ENCODE measurements at places on chromosomes 7 and 10.

- no peak for DNase-seq
These were observed 1.7 kb downstream of the COL28A1 start for GRCh38 chr7:7533831-7534430.

- no peak for DNase-seq
These were observed 1.4 kb upstream of the DOCK1 start for GRCh38 chr10:126903656-126904360.

DNA sequence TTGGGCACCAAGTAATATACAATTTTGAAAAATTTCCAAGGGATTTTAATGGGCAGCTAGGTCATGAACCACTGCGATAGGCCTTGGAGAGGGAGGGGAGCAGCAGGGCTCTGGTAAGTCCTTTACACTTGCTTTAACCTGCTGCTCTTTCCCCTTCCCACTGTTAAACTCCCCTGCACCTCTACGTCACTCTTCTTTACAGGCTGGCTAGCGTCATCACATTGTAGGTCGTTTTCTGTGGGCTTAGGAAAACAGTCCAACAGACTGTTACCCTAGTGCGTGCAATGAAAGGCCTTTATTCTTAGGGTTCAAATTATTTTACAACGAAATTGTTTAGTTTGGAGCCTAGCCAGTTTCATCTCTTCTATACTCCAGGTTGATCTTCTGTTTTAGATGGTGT lies 235.7 kb downstream of the AUTS2 start:
- DNase-seq: no peak

DNA sequence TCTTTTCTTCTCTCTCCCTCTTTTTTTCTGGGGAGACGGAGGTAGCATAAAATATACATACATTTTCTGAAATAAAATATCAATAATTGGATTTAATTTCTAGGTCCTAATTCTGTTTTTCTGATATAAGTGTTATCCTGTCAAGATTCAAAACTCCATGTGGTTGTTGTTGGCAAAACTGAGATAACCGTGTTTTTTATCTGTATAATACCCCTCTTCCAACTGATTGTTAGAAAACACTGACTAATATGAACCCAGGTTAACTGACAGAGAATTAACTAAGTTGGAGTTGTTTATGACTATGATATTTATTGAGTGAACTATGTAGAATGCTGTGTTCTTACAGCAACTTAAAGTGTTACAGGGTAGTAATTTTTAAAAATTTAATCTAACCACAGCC lies 236.5 kb upstream of the KAT6B start:
- no peak for DNase-seq

GRCh38 chr7:4724648-4725013 lies 42.5 kb downstream of the FOXK1 start:
- no peak for DNase-seq

- no peak for DNase-seq
These were observed 2.2 kb upstream of the GET4 start for GRCh38 chr7:874031-874749.

DNA sequence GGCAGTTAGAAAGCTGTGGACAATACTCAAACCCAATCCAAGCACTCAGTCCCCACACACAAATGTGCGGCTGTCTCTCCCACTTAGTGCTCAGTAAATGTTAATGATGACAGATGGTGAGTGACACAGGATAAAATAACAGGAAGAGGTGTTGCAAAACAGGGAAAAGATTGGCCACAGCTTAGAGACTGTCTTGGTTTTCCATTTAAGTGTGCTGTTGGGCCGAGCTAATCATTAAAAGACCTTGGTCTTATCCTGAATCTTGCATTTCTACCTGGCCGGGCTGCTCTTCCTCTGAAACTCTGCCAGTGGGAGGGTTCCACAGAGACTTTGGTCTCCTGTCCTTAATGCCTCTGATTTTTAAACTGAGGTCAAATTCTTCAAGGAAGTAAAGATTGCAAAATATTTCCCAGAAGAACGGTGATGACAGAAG lies 113.1 kb upstream of the RNF32 start:
- DNase-seq: no peak

- no peak for DNase-seq
These were observed 34.0 kb downstream of the C7orf25 start for GRCh38 chr7:42877862-42878261.

GRCh38 chr7:29160080-29160479 lies 13.7 kb upstream of the CPVL start:
- no peak for DNase-seq

GRCh38 chr7:114656466-114656865 lies 241.9 kb downstream of the FOXP2 start:
- no peak for DNase-seq

- no peak for DNase-seq
These were observed 25.7 kb upstream of the FAM107B start for GRCh38 chr10:14800397-14800796.

DNA sequence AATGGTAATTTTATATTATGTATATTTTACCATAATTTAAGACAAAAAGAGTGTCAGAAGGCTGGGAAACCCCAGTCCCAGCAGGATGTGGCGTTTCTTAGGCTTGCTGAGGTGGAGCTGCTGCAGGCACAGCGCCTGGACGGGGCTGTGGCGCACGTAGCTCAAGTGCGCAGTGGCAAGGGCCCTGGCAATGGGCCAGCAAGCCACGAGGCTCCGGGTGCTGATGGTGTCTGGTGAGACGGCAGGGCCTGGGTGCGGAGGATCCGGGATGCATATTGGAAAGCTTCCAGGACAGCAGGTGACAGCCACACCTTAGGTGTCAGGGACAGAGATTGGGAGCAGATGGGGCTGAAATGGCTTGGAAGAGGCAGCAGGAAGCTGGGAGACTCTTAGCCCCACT lies 37.2 kb downstream of the CLEC2L start:
- DNase-seq: no peak

- DNase-seq: no peak
These were observed 983.0 kb downstream of the SORCS1 start for GRCh38 chr10:106181501-106181900.

- no peak for DNase-seq
These were observed 166.6 kb upstream of the MKLN1 start for GRCh38 chr7:131161103-131161502.
